ENCODE measurements at places on chromosomes 7 and 10. TPM values are rescaled to one million over a fixed set of nuclear protein-coding genes. Genes with fewer than 3 reads are reported as not detected.

GRCh38 chr10:78920011-78920410 is 148.8 kb upstream of the ZMIZ1 start:
- H3K36me3 ChIP-seq, result no peaks in the 10 kb centered on the region
- DNase-seq, result no peak
- no peak overlapping the region for H3K4me3 ChIP-seq

Gene LIPN
- not detected for total RNA-seq

DNA sequence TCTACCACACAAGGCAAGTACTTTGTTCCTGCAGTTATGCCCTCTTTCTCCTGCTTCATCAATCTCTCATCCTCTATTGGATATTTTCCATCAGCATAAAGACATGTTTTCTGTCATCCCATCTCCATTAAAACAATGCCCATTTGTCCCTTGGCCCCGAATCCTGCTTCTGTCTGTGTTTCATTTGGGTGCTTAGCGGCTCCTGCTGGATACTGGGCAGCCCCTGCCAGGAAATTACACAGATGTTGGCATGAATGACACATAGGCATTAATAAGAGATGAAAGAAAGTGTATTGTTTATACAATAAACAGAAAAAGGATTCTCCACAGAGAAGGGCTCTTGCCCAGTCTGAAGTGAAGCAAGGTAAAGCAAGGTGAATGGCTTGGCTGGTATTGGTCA is 765.3 kb downstream of the REEP3 start:
- H3K27me3 ChIP-seq, result no peaks in the 10 kb centered on the region
- H3K36me3 ChIP-seq, result no peaks in the 10 kb centered on the region
- H3K27ac ChIP-seq, result no peak overlapping the region
- no peak for DNase-seq

GRCh38 chr7:128430207-128430606 is 20.4 kb upstream of the IMPDH1 start:
- no peak overlapping the region for H3K4me3 ChIP-seq
- no peak overlapping the region for H3K27ac ChIP-seq
- peaks cover 15% of the 10 kb centered on the region for H3K27me3 ChIP-seq
- no peaks in the 10 kb centered on the region for H3K4me1 ChIP-seq
- no peak for DNase-seq

GRCh38 chr10:83961620-83962019 is 177.7 kb upstream of the GHITM start:
- no peaks in the 10 kb centered on the region for H3K36me3 ChIP-seq
- H3K27ac ChIP-seq, result no peak overlapping the region
- DNase-seq, result no peak
- no peak overlapping the region for H3K4me3 ChIP-seq

GRCh38 chr10:132926777-132927650 is 15.4 kb downstream of the CFAP46 start:
- no peaks in the 10 kb centered on the region for H3K27me3 ChIP-seq
- no peak overlapping the region for H3K4me3 ChIP-seq
- H3K4me1 ChIP-seq, result no peaks in the 10 kb centered on the region
- H3K36me3 ChIP-seq, result no peaks in the 10 kb centered on the region

Gene EXOC6
- 11.9 TPM for total RNA-seq

- no peak overlapping the region for H3K4me3 ChIP-seq
- H3K36me3 ChIP-seq, result no peaks in the 10 kb centered on the region
- H3K27ac ChIP-seq, result no peak overlapping the region
- H3K4me1 ChIP-seq, result no peaks in the 10 kb centered on the region
- H3K27me3 ChIP-seq, result no peaks in the 10 kb centered on the region
- DNase-seq, result no peak
Observed at GRCh38 chr7:17070231-17070708, 188.5 kb upstream of the AGR3 start.

DNA sequence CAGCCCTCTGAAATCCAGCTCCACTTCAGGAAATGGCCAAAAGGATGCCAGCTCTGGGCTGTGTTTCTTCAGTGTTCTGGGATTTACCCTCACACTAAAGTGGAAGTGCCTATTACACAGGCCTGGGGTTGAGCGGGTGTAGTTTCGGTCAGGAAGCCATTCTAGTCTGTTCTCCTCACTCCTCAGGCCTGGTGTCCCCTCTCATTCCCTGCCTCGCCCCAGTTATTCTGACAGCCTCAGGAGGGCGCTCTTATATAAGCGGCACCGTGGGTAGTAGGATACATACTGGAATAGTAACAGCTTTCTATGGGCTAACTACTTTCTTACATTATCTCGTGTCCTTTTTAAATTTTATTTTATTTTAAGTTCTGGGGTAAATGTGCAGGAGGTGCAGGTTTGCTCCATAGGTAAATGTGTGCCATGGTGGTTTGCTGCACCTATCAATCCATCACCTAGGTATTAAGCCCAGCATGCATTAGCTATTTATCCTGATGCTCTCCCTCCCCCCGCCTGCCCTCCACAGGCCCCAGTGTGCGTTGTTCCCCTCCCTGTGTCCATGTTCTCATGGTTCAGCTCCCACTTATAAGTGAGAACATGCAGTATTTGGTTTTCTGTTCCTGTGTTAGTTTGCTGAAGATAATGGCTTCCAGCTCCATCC is 12.2 kb upstream of the LGI1 start:
- H3K4me1 ChIP-seq, result no peaks in the 10 kb centered on the region
- no peak for DNase-seq
- no peaks in the 10 kb centered on the region for H3K36me3 ChIP-seq
- peaks cover 3% of the 10 kb centered on the region for H3K27me3 ChIP-seq

GRCh38 chr7:128860158-128861073 is 2.2 kb upstream of the ATP6V1F start:
- no peak overlapping the region for H3K4me3 ChIP-seq
- H3K36me3 ChIP-seq, result no peaks in the 10 kb centered on the region
- no peak for DNase-seq
- H3K4me1 ChIP-seq, result peaks cover 26% of the 10 kb centered on the region
- no peaks in the 10 kb centered on the region for H3K27me3 ChIP-seq

- no peak overlapping the region for H3K4me3 ChIP-seq
- H3K4me1 ChIP-seq, result no peaks in the 10 kb centered on the region
- no peaks in the 10 kb centered on the region for H3K36me3 ChIP-seq
- no peaks in the 10 kb centered on the region for H3K27me3 ChIP-seq
Observed at GRCh38 chr7:94231305-94231704, 163.4 kb upstream of the COL1A2 start.

Gene BTBD16
- total RNA-seq, result not detected

GRCh38 chr7:92740700-92741126 is 95.7 kb downstream of the CDK6 start:
- H3K36me3 ChIP-seq, result no peaks in the 10 kb centered on the region
- no peak overlapping the region for H3K4me3 ChIP-seq
- no peak for DNase-seq
- H3K27me3 ChIP-seq, result no peaks in the 10 kb centered on the region

Gene AGAP6
- 29.0 TPM for total RNA-seq

GRCh38 chr7:100694098-100694745 is at the start of gene GIGYF1:
Gene GIGYF1 (minus strand): TSS chr7:100694250. CDS start chr7:100688238, 6,012 bp downstream.
- H3K4me3 ChIP-seq, result peak within 1 kb of the TSS; percentile 61
- H3K4me1 ChIP-seq, result peaks cover 48% of the 10 kb centered on the region
- DNase-seq, result peak; percentile 63
- no peaks in the 10 kb centered on the region for H3K36me3 ChIP-seq
- H3K27me3 ChIP-seq, result no peaks in the 10 kb centered on the region
- peak within 1 kb of the TSS; percentile 49 for H3K27ac ChIP-seq

GRCh38 chr10:104641187-104641936 is at the start of gene SORCS3:
Gene SORCS3 (plus strand): TSS chr10:104641290.
- no peaks in the 10 kb centered on the region for H3K36me3 ChIP-seq
- DNase-seq, result no peak
- H3K4me1 ChIP-seq, result peaks cover 6% of the 10 kb centered on the region
- H3K27me3 ChIP-seq, result peaks cover 15% of the 10 kb centered on the region
- H3K27ac ChIP-seq, result no peak within 1 kb of the TSS

Gene IL6
- not detected for total RNA-seq

DNA sequence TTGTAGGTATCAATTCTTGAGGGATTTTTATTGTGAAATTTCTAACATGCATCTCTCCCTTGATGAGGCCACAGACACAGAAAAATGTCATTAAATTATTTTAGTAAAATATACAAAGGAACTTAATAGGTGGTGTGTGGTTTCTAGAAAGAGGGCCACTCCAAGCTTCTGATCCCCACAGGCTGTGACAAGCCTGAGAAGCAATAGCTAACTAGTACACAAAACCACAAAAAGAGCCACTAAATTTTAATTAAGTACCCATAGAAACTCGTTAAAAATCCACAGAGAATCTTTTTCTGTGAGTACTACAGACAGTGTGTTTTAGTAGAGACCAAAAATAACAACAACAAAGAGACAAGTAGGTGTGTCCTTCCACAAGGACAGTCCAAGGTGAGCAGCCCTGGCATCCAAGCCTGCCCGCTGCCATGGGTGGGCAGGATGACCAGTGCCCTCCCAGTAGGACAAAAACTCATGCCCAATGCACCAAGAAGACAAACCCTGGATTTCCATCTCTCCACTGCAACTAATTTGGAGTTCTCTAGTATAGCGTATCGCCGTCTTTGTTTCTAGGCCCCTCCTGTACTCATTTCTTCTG is 81.0 kb downstream of the RNF216 start:
- DNase-seq, result no peak
- H3K27ac ChIP-seq, result peak overlapping the region; percentile 52
- no peak overlapping the region for H3K4me3 ChIP-seq

Gene HOXA4
- total RNA-seq, result not detected

Gene ZNF107
- 17.0 TPM for total RNA-seq
